ENCODE measurements at places on chromosomes 3 and 15.

DNA sequence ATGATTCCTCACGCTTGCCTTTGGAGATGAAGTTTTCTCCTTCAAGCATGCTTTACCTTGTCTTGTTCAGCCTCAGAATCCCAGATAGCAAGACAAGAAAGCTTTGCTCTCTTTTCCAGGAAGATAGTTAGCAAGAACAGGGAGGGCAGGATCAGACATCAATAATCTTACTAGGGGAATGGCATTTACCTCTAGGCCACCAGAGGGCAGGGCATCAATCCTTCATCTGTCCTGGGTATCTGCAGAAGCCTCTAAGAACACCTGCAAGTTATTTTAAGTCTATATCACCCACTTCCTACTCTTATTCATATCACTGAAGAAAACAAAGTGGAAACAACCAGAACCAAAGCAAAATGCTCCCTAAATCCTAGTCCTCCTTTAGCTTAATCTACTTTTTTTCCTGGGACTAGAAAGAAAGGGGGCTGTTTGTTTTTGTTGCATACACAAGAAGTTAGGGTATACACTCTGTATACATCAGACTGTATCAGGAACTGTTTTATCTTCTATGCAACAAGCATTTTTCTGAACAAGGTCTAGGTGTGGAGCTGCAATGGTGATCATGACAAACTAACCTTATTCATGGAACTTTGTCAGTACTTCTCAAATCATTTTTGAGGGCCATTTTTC, 862.5 kb downstream of the CADM2 start:
- DNase-seq, result no peak

- no peak for DNase-seq
These were observed 177.3 kb downstream of the GAP43 start for GRCh38 chr3:115800489-115801075.

GRCh38 chr3:31546162-31546561, 13.4 kb downstream of the STT3B start:
- DNase-seq, result no peak

DNA sequence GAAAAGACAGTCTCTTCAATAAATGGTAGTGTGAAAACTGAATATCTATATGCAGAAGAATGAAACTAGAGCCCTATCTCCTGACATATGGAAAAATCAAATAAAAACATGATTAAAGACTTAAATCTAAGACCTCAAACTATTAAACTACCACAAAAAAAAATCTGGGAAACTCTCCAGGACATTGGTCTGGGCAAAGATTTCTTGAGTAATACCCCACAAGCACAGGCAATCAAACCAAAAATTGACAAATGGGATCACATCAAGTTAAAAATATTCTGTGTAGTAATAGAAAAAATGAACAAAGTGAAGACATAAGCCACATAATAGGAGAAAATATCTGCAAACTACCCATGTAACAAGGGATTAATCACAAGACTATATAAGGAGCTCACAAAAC, 286.4 kb downstream of the TBC1D5 start:
- no peak for DNase-seq

DNA sequence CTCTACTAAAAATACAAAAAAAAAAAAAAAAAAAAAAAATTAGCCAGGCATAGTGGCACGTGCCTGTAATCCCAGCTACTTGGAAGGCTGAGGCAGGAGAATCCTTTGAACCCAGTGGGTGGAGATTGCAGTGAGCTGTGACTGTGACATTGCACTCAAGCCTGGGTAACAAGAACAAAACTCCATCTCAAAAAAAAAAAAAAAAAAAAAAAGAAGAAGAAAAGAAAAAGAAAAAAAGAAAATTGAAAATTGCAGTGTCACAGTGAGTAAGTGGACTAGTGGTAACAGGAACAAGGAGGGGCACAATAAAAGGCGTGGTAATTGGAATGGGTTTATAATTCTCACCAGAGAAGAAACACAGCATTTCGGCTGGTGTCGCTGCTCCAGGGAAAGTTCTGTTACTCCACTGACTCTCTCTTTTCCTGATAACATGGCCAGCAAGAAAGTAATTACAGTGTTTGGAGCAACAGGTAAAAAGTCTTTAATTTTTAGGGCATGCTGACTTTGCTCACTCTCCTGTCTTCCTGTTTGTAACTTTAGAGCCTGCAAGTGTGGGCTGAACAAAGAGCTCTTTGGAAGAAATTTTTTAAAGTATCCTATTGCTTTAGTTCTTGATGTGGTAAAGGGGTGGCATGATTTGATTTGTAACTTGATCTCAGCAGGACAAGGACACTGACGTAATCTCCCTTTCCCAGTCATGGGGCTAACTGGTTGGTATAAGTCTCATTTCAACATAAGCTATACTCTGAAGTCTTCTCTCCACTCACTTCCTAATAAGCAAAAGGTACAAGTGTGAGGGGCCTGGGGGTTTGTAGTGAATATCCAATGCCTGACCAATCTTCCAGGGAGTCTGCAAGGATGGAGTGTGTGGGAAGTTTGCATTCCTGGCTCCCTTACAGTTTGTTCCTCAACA, 22.1 kb upstream of the TRA2B start:
- DNase-seq, result no peak

GRCh38 chr3:129793942-129794310, 99.6 kb downstream of the TMCC1 start:
- DNase-seq, result peak; percentile 50

GRCh38 chr15:63941698-63942465, 104.4 kb downstream of the DAPK2 start:
- no peak for DNase-seq

GRCh38 chr3:15666277-15666676, 64.7 kb downstream of the BTD start:
- no peak for DNase-seq

DNA sequence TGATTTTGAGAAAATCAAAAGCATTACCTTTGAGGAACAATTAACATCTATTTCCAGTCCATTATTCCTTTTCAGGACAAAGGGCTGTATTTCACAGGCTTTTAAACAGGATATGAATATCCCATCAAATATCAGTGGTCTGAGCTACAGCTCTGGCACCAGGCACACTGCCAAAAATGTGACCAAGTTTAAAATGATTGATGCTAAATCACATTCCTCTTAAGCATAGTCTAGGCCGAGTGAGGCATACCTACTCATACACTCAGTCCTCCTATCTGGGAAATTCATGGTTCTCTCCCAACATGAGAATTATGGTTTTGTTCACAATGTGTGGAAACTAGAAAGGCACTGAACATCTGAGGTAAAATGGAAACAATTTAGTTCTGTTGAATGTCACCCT, 683.5 kb downstream of the TUSC7 start:
- no peak for DNase-seq

DNA sequence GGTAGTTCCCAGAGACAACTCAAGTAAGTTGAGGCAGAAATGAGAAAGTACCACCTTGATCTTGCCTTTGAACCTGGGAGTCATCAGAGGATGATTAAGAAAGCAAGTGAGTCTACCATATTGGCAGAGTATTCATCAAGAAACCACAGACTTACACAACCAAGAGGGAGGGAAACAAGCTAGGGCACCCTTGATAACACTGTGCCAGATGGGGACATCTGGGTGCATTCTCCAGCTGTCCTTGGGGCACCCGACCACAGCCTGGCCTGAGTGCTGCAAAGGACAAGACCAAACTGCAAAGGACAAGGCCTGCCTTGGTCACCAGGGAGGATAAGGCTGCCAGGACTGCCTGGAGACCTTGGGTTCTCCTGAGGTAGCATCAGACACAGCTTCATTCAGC, 553.6 kb downstream of the EPHB1 start:
- DNase-seq, result no peak

GRCh38 chr15:70794596-70795310, 31.4 kb upstream of the UACA start:
- no peak for DNase-seq

DNA sequence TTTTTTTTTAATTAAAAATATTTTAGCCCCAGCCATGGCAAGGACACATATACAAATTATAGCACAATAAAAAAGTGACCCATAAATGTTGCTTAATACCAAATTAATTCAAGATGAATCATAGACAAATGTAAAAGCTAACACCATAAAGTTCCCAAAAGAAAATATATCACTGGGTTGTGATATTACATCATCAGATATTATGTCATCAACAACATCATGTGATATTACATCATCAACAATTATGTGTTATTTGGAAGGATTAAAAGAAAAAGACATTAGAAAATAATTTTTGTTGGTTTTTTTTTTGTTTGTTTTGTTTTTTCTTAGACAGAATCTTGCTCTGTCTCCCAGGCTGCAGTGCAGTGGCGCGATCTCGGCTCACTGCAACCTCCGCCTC, 34.5 kb upstream of the ABHD10 start:
- no peak for DNase-seq

DNA sequence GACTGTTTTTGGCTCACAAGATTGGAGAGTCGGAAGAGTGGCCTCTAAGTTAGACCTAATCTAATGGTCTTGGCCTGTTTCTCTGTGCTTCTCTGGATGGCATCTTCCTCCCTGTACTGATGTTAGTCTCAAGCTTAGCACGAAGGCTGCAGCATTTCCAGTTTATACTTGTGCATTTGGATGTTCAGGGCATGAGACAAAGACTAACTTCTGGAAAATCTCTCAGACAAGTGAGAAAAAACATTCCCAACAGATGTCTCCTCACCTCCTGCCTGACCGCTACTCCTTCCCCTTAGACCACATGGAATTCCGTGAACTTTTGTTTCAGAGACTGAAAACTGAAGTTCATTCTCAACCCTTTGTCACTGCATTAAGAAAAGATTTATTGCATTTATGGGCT, 410.8 kb upstream of the MCTP2 start:
- no peak for DNase-seq

DNA sequence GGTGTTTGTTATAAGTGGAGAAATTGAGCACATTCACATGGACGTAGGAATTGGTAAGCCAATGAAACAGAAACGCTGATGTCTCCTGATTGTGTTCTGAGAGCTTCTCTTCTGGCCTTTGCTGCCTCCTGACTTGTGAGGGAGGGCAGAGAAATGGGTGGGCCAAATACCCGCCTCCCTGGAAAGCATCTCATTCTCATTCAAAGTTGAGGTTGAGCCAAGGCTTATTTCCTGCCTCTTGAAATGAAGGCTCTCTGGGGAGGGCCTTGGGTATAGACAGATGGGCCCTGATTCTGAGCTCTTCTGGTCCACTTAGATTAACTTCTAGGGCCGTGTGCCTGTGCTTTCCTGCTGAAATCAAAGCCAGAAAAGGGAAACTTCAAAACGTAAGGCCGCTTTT, 57.4 kb upstream of the MYZAP start:
- no peak for DNase-seq

GRCh38 chr3:185971579-185971978, 33.8 kb upstream of the TRA2B start:
- DNase-seq, result no peak

DNA sequence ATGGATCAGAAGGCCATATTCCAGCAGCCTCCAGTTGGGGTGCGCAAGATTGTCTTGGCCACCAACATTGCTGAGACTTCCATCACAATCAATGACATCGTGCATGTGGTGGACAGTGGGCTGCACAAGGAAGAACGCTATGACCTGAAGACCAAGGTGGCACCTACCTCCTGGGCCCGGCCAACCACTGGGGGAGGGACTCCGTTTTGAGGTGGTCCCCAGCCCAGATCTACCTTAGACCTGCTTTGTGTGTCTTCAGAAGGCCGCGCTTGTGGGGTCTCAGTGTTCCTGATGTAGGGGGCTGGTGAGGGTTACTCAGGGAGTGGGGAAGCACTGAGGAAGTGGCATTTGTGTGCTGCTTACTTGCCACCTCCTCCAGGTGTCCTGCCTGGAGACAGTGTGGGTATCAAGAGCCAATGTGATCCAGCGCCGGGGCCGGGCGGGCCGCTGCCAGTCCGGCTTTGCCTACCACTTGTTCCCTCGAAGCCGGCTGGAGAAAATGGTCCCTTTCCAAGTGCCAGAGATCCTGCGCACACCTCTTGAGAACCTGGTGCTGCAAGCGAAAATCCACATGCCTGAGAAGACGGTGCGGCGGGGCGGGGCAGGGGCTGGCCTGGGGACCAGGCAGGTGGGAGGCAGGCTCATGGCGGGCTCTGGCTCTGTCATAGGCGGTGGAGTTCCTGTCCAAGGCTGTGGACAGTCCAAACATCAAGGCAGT, 45.0 kb downstream of the DHX30 start:
- DNase-seq, result no peak

GRCh38 chr3:10272977-10273376, 19.8 kb downstream of the GHRL start:
- no peak for DNase-seq

- DNase-seq, result no peak
These were observed 56.4 kb upstream of the LIMD1 start for GRCh38 chr3:45537970-45538640.

GRCh38 chr3:170632780-170633179, 46.9 kb upstream of the SLC7A14 start:
- DNase-seq, result no peak

DNA sequence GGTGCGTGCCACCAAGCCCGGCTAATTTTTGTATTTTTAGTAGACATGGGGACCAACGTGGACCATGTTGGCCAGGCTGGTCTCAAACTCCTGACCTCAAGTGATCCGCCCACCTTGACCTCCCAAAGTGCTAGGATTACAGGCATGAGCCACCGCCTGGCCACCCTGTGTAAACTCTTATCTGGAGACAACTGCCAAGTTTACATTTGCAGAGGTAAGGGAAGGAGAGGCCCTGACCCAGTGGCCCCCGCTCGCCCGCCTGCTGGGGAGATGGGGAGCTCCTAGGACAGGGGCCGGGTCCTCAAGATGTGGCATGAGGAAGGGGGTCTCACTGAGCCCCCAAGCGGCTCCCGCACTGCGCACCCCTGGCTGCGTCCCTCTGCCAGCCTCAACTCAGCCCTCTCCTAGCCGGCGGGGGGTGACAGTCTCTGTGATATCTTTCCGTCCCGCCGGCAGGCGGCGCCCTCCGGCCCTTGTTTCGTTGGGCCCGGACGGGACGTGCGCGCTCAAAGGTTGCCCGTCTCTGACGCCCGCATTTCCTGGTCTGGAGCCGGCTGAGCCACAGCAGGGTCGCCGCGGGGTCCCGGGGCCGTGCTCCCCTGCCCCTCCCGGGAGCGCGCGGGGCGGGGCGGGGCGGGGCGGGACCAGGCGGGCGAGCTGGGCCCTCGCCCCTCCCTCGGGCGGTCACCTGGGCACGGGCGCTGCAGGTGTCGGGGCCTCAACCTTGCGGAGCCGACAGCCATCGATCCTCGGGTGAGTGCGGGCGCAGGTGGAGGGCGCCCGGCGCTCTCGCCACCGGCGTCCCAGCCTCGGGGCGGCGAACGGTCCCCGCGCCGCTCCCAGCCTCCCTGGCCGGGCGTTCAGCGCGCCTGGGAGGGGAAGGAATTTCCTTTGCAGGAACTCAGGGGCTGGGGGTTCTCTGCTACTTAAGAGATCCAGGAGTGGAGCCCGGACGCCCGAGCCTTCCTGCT, at the start of gene GPR160:
Gene GPR160 (plus strand): TSS at position 533 of the 971 bp plus-strand sequence. CDS start 45,978 bp downstream, outside the sequence.
- peak; percentile 38 for DNase-seq

- no peak for DNase-seq
These were observed 79.6 kb downstream of the NFKBIZ start for GRCh38 chr3:101928890-101929289.

DNA sequence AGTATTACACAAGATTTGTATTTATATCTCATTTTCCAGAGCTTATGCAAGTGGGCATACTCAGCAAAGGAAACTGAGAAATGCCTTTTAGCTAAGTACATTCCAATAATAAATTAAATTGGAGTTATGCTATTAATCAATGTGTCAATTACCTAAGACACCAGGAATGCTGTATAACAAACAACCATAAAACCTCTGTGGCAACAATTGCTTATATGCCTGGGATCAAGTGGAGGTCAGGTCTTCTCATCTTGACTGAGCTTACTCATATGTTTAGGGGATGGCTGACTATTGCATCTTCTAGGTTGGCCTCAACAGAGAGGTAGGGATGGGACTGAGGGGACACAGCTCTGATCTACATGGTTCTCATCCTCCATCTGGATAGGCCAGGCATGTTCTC, 30.7 kb downstream of the CD200R1L start:
- DNase-seq, result no peak

- peak; percentile 93 for DNase-seq
These were observed 1.1 kb downstream of the VGLL4 start for GRCh38 chr3:11642431-11643191.

Data from left lung (tissue), 14 donors.